ENCODE measurements at places on chromosomes 7 and 10.

DNA sequence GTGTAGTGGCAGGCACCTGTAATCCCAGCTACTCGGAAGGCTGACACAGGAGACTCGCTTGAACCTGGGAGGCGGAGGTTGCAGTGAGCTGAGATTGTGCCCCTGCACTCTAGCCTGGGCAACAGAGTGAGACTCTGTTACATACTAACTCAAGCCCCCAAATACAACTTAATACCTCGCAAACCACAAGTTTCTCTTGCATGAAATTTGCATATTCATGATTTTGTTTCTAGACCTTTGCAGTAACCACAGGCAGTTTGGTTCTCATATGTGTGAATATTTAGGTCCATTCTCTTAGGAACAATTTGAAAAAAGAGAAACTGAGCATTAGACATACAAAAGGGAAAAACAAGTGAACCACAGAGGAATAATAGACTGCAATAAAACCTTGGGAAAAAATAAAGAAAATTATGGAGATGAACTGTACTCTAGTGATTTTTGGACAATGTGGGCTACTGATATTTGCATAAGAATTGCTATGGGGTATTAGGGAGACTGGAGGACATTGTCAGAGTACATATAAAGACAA lies 77.0 kb downstream of the ZNF277 start:
- DNase-seq: no peak

GRCh38 chr7:155847821-155848435 lies 35.7 kb upstream of the SHH start:
- DNase-seq: no peak

DNA sequence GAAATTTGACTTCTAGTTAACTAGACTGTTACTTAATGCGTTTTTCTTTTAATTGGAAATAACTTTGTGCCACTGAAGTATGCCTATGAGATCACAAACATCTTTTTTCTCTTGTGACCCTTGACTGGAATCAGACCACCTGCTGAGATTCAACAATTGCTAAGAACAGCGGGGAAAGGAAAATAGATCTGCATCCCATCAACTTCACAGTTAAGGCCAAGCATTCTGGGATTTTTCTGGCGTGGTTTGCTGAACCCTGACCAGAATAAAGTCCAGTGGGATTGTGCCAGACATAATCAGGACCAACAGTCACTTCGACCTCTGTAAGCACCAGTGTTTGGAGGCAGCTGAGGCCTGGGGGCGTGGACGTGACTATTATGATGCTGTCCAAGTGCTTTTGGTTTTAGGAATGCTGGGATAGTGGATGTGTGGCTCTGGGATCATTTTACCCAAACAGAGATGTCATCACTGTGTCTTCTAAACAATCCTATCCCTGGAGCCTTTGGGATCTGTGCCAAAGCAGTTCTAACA lies 373.3 kb upstream of the PRKCQ start:
- DNase-seq: no peak

GRCh38 chr10:79285315-79286197 lies 61.7 kb upstream of the PPIF start:
- DNase-seq: peak; percentile 42

GRCh38 chr10:78869508-78870454 lies 199.0 kb upstream of the ZMIZ1 start:
- DNase-seq: no peak

GRCh38 chr10:123309731-123310130 lies 155.5 kb downstream of the BUB3 start:
- DNase-seq: no peak

DNA sequence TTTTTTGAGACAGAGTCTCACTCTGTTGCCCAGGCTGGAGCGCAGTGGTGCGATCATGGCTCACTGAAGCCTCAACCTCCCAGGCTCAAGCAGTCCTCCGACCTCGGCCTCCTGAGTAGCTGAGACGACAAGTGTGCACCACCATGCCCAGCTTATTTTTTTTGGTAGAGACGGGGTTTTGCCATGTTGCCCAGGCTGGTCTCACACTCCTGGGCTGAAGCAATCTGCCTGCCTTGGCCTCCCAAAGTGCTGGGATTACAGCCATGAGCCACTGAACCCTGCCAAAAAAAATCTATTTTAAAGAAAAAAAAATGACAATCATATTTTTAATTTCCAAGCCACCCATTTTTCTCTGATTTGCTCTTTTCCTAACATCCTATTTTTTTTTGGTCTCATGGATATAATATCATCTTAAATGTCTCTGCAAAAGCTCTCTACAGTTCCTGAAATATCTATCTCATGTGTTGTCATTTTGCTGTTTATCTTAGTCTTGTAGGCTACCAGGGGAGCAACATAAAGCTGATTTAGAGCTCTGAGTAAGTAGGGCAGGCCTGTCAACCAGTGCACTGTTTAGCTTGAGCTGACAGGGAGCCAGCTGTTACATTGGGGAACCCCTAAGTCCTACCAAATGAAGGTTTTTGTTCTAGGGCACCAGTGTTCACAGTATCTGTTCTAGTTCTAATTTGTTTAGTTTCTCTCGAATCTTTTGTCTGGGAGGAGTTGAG lies 29.9 kb upstream of the HBP1 start:
- no peak for DNase-seq

GRCh38 chr10:26486304-26486703 lies 48.2 kb downstream of the APBB1IP start:
- no peak for DNase-seq

DNA sequence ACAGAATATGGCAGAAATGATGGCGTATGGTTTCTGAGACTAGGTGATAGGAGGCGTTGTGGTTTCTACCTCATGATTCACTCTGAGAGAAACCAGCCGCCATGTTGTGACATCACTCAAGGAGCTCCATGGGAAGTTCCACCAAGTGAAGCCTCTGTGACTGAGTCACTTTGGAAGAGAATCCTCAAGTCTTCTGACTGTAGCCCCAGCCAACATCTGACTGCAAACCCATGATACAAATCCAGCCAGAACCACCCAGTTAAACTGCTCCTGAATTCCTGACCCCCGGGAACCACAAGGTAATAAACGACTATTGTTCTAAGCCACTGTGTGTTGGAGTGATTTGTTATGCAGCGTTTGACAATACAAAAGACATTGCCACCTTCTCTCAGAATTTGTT lies 91.1 kb upstream of the CARD11 start:
- no peak for DNase-seq

DNA sequence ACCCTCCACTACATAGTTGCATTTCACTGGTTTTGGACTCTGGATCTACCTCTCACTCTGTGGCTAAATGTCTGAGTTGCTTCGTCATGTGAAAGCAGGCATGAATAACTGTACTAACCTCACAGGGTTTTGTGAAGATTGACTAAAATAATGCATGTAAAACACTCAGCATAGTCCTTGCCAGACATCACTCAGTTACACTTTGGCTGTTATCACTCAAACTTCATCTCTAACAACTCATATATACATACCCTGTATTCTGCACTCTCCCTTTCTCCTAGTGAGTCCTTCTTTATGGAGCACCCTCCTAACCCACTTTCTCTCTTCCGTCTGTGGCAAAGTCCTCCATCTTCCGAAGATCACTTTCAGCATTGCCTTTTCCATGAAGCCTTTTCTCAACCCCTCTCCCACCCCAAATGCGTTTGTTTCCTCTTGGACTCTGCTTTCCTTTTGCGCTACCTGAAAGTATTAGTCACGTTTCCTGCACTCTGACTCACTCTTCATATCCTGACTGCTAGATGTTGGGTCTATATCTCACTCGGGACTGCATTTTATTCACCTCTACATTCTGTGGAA lies 72.6 kb downstream of the OSBPL3 start:
- DNase-seq: peak; percentile 76

- DNase-seq: no peak
Observed at GRCh38 chr10:123409426-123409825, 255.2 kb downstream of the BUB3 start.

DNA sequence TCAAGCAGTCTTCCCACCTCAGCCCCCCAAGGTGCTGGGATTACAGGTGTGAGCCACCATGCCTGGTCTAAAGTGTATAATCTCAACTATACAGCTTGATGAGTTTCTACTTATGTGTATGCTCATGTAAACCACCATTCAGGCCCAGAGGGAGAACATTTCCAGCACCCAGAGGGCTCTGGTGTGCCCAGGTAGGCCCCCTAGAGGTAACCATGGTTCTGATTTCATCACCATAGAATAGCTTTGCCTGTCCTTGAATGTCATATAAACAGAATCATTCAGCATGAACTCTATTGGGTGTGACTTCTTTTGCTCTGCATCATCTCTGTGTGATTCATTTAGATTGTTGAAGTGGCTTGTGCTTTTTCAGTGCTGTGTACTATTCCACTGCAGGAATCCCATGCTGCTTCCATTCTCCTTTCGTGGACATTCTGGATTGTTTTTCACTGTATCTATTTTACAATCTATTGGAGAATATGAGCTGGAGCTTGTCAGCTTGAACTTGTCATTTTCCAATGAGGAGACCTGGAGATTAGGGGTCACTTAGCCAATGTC lies 35.2 kb downstream of the COL26A1 start:
- no peak for DNase-seq

DNA sequence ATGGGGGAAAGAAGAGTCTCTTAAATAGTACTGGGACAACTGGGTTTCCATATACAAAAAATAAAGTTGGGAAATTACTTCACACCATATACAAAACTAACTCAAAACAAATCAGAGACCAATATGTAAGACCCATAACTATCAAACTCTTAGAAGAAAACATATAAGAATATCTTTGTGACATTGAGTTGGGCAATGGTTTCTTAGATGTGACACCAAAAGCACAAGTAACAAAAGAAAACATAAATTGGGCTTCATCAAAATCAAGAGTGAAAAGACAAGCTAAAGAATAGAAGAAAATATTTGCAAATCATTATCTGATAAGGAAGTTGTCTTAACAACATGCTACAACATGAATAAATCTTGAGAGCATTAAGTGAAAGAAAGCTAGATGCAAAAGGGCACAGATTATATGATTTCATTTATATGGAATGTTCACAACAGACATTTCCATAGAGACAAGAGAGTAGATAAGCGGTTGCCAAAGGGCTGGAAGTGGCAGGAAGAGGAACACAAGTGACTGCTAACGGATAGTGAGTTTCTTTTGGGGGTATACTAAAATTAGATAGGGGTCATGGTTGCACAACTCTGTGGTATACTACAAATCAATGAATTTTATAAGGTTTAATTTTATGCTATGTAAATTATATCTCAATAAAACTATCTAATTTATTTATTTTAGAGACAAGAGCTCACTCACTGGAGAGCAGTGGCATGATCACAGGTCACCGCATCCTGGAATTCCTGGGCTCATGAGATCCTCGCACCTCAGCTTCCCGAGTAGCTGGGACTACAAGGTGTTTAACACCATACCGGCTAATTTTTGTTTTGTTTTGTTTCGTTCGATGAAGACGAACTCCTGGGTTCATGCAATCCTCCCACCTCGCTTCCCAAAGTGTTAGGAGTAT lies 35.4 kb downstream of the JMJD1C start:
- no peak for DNase-seq

DNA sequence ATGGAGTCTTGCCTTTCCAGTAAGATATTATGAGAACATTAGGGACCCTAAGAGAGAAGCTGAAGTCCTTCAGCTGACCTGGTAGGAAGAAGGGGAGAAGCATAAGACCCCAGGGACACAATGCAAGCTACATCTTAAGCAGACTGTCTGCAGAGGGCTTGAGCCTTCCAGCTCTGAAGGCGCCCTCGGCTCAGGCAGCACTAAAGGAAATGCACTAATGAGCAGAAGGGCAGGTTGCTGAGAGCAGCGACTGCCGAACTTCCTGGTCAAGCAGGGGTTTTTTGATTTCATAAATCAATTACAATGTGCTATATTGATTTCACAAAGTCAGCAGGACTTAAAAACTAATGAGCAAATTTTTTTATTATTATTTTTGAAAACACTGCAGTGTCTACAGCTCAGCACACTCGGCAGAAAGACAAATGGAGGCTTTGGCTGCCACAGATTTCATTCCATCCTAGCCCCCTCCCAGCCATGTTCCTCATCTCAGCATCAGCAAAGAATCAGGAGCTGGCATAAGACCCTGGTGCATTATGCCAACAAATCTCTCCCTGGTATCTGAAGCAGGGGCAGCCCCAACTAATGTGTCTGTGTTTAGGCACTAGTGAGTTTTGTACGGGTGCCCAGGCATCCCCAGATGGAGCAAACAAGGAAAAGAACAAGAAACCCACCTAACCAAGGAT lies 57.1 kb downstream of the LRRTM3 start:
- DNase-seq: no peak

- no peak for DNase-seq
Observed at GRCh38 chr7:78437118-78437517, 638.5 kb downstream of the PHTF2 start.

DNA sequence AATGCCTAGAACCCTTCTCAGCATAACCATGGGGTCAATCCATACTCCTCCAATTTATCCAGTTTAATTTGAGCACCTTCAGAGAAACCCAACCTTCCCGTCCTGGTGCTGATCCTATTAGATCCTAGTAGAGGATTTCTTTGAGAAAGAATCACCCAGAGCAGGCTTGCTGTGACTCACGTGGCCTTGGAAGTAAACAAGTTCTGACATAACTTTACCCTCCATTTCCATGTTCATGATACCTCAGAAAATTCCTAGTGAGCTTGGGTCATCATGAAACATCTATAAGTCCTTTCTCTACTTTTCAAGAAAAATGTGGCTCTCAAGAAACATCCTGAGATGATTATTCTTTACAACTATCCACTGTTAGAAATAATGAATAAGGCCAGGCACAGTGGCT lies 71.7 kb downstream of the PRLHR start:
- no peak for DNase-seq

DNA sequence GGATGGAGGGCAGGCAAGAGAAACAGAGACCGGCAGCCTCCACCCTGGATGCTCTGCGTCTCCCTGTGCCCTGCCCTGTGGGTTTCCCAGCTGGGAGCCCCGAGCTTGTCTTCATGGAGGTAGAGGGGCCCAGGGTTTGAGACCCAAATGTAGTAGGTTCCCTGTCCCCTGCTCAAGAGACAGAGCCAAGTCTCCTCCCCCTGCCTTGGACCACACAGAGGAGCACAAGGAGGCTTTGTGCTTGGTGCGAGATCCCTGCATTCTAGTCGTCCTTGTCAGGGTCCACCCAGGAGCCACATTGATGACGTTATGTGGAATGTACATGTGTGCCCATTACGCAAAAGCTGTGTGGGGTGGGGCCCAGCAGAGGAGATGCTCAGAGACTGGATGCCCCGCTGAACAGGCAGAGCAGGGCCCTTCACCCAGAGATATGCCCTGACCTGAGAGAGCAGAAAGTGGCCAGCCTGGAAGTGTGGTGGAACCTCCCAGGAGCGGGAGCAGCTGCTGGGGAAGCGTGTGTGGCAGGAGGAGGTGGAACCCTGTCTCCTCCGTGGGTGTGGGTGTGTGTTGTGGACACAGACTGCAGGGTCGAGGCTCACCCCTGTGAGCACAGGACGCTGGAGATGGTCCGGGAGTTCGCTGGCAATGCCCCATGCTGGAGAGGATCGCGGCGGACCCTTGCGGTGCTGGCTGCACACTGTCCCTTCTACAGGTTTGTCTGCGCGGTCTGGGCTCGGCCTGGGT lies 39.3 kb downstream of the VWA2 start:
- no peak for DNase-seq

DNA sequence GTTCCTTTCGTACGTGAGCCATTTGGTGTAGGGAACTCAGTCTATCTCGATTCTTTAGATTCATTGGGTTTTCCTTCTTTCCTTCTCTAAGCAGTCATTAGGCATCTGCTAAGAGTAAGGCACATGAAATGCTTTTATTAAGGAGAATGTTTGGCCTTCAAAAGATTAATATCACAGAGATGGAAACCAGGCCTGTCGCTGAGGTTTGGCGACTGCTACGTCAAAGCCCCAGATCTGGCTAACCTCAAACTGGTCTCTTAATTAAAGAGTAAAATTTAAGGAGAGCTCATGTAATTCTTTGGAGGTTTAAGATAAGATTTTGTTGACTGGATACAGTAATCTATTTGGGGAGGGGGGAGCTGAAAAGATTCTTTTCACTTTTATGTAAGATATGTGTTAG lies 189.8 kb downstream of the JCAD start:
- DNase-seq: no peak

- no peak for DNase-seq
Observed at GRCh38 chr10:102878629-102879028, 9.4 kb downstream of the AS3MT start.
